ENCODE measurements at places on chromosomes 1 and 21. TPM values are rescaled to one million over a fixed set of nuclear protein-coding genes. Genes with fewer than 3 reads are reported as not detected.

DNA sequence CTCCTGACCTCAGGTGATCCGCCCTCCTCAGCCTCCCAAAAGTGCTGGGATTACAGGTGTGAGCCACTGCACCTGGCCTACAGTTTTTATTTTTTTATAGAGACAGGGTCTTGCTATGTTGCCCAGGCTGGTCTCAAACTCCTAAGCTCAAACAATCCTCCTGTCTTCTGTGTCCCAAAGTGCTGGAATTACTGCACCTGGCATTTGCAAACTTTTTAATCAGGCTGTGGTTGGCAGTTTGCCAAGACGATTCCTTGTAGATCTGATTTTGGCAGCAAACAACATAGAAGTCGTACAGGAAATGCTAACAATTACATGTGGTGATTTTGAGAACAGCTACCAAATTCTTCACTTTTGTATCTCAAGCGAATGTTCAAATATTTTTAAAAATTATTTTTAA, 10.1 kb downstream of the RBP7 start:
- DNase-seq: peak; percentile 40

DNA sequence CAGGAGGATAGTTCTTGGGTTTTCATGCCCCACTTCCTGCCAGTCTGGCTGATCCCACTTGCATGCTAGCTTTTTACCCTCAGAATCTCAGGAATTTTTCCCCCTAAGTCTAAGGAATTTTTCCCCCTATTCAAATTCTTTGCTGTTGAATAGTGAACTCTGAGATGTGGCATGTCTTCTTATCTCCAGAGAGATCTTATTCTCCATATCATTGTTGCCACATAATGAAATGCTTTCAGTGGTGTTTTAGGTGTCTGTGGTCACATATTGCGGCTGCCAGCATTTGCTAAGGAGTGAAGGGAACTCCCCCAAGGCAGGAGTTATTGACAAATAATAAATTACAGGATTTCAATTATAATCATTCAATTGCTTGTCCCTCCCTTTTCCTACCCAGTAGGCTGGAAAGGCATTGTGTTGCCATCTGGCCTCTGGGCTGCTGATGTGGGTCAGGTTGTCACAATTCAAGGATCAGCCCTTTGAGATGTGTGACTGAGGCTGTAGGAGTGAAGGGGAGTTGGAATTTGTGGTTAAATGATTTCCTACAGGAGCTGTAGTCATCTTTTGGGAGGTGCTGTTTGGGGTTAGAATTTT, 3.9 kb upstream of the FLG start:
- DNase-seq: no peak

Gene CAPN8
- polyA plus RNA-seq: 0.42 TPM

DNA sequence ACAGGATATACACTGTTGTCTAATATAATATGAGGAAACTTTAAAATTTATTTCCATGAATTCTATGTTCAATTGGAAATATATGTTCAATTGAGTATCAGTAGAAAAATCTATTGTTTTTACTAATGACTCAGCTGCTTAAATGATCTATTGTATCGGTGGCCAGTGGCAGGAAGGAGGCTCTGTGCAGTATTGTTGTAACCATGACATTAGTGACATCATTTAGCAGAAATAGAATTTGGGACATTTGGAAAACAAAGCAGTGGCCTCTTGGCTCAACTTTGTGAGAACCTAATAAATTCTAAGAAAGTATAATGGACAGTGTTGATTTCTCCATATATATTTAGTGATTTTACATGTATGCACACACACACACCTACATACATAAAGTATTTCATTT, 257.4 kb downstream of the PDE4B start:
- no peak for DNase-seq

DNA sequence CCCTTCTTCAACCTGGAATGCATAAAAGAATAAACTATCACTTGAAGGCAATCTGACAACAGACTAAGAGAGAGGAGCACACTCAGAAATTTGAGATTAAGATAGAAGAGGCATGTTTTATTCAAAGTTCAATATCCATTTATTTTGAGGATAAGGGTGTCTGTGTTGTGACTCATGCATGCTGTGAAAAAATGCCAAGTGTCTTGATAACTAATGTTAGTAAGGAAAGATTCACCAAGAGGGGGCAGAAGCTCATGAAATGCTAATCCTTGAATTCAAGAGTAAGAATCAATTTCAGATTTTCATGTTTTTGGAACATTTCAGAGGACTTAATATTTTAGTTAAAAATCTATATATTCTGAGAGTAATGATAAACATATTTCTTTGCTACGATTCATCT, 94.0 kb downstream of the IFI44 start:
- DNase-seq: no peak

Gene GPR3
- 0.92 TPM for polyA plus RNA-seq

DNA sequence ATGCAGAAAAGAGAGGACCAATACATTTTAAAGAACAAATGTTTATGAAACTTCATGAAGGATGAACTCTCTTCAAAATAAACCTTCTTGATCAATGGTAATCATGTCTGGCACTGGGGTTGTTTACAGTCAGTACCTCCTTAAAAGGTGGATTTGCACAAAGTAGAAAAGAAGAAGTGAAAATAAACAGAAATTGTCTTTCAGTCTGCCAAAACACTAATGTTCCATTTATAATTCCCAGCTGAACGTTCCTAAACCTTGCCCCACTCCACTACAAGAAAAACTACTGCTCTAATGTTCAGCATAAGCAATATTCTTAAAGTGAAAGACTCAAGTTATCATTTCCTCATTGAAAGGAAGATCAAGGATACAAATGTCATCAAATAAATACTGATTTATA, 86.2 kb downstream of the EIF4G3 start:
- DNase-seq: peak; percentile 10

GRCh38 chr1:71156590-71156989, 75.8 kb upstream of the ZRANB2 start:
- no peak for DNase-seq

DNA sequence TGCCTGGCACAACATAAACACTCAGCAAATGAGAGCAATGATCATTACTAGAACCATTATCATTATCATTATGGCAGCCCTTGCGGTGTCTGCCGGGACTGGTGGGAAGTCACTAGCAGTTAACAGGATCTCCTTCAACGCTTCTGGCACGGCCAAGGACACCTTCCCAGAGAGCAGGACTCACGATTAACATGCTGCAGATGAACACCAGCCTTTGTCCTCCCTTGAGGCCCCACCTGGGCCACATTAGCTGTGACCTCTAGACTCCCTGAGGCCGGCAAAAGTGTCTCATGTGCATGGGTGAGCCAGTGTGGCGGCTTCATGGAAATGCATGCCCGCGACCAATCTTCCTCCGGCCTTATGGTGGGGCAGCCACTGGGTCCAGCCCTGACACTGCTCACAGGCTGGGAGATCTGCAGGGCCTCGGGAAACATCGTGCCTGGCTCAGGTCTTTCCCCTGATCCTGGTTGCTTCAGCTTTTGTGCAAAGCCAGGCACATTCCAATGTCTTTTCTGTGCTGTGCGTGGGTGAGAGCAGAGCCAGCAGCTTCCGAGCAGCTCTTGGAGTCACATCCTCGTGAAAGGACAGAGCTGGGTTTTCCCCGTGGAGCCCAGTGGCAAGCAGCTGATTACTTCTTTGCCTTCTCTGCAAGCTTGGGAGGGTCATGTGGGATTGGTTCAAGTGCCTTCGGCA, 107.3 kb downstream of the HMGB4 start:
- no peak for DNase-seq

- no peak for DNase-seq
Measured at GRCh38 chr1:89754518-89754917, 66.3 kb upstream of the LRRC8D start.

- DNase-seq: no peak
Measured at GRCh38 chr1:52834798-52835197, 7.8 kb upstream of the ZYG11A start.

DNA sequence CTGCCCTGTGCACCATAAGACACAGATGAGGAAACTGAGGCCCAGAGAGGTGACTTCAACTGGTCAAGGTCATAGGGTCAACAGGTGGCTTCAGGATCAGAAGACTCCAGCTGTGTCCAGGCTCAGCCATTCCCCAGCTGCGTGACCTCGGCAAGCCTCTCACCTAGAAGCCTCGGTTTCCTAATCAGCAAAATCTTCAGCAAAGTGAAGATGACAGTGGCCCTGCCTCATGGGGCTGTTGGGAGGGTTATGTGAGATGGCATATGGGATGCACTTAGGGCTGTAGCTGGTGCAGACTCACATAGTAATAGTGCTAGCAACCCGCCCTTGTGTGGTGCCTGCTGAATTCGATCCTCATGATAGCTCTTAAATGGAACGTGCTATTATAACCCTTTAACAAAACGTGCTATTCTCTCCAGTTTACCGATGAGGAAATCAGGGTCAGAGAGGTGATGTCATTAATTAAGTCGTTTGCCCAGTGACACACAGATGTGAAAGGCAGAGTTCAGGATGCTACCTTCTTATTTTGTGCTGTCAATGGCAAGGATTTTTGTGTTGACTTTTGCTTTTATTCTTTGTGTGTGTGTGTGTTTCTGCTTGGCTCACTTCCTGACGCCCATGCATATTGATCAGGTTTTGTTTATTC, 472.9 kb downstream of the MATN1 start:
- no peak for DNase-seq

Gene ESRRG
- polyA plus RNA-seq: 32.7 TPM

GRCh38 chr1:7707527-7707926, 63.6 kb upstream of the VAMP3 start:
- no peak for DNase-seq

DNA sequence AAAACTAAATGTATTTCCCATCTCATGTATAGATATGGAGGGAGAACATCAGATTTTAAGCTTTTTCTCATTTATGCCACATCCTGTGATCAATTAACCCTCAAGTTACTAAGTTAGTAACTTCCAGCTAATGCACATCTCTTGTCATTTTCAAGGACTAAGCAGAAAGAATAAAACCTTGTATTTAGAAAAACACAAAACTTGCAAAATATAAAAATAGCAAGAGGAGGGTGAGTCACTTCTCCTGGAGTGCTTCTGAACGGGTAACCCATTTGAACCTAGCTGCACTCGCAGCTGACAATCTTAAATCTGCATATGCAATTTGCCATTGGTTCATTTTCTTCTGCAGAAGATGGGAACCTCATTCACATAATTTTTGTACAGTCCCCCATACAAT, 500.5 kb downstream of the SETD4 start:
- DNase-seq: no peak

GRCh38 chr1:221478050-221478949, 263.6 kb downstream of the DUSP10 start:
- DNase-seq: peak; percentile 45

Gene TRNAU1AP
- polyA plus RNA-seq: 20.6 TPM

Gene IGSF5
- 3.2 TPM for polyA plus RNA-seq

GRCh38 chr1:192159781-192160180, 1.5 kb downstream of the RGS18 start:
- no peak for DNase-seq

DNA sequence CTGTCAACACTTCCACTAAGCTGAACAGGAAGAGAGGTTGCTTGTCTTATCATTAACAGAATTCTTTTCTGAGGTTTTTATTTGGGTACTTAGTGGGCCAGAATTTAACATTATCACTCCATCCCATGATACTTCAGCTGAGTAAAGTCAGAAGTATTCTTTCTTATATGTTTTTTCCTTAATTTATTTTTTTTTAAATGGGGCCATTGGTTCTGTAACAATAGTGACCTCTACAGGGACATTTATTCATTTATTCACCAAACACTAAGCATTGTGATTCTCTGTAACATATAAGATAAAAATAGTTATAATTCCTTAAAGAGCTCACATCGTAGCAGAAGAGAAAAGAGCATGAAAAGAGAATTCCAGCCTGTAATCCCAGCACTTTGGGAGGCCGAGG, 9.8 kb downstream of the GREM2 start:
- no peak for DNase-seq

Gene C1orf74
- 3.2 TPM for polyA plus RNA-seq

Gene RAP1GAP
- polyA plus RNA-seq: 1.1 TPM

Gene SFN
- not detected for polyA plus RNA-seq

DNA sequence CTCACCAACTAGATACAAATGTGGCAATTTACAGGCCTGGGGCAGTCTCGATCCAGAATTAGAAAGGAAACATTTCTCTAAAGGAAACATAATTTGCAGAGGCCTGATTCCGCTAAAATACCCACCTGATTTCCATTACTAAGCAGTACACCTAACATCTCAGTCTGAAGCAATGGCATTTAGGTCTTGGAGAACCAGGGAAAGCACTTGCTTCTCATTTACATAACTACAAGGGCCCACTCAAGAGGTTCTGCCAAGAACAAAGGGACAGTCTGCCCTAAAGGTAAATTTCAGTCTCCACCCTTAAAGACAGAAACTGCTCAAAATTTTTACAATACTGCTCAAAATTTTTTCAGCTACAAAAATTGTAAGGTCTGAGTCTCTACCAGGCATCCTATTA, 123.7 kb upstream of the GJB5 start:
- no peak for DNase-seq

DNA sequence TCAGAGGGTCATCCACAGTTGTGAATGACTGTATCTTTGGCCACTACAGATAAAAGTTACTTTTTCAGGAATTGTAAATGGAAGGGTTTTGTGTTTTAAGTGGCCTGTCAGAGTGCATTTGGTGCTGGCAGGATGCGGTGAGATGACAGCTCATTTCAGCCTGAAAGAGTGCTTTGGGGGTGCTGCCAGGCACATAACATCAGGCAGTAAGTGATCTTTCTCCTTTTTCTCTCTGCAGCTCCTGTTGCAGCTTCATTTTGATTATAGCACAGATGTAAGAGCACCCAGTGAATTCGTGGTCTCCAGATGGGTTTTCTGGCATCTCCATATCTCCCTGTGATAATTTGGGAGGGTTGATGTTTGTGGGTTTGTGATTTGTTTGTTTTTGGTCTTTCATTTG, 14.8 kb upstream of the FAM163A start:
- no peak for DNase-seq

DNA sequence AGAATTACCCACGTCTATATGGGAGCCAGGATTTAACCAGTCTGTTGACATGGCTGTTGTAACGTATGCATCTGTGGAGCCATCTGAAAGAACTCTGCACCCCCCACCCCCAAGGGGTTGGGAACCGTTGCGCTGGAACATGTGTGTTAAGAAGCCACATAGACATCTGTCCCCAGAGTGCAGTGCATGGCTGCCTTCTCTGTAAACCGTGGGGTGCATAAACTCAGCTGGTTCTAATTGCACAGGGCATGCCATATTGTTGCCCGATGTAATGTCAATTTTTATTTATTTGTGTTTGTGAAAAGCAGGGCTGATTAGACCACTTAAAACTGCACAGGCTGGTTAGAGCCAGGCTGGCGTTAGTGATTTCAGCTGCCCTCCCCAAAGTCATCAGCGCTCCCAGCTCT, 70.1 kb upstream of the ROR1 start:
- no peak for DNase-seq

- DNase-seq: no peak
Measured at GRCh38 chr21:24420689-24421088, 1186.6 kb downstream of the MRPL39 start.

Gene SYCP1
- polyA plus RNA-seq: not detected

- peak; percentile 81 for DNase-seq
Measured at GRCh38 chr1:214261206-214262123, 19.5 kb upstream of the SMYD2 start.

DNA sequence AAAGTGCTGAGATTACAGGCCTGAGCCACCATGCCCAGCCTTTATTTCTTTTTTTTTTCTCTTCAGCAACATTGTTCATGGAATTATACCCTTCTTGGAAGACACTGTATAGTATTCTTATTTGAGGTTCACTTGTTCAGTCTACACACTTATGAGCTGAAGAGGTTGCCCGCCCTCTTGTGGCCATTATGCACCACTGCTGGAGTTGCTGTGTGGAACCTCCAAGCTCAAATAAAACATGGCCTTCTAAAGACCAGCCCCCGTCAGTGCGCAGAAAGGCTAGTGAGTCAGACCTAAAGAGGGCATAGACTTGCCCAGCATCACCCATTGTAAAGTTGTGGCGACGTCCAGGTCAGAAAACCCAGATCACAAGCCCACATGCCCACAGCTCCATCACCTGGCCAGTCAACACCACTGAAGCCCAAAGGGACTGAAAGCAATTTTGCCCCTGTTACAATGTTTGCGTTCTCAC, 20.4 kb downstream of the LURAP1 start:
- DNase-seq: peak; percentile 63

Data from muscle of arm (tissue), 14 donors.